LNCaP clone FGC (cell line): ENCODE measurements at places on chromosomes 7 and 10.

DNA sequence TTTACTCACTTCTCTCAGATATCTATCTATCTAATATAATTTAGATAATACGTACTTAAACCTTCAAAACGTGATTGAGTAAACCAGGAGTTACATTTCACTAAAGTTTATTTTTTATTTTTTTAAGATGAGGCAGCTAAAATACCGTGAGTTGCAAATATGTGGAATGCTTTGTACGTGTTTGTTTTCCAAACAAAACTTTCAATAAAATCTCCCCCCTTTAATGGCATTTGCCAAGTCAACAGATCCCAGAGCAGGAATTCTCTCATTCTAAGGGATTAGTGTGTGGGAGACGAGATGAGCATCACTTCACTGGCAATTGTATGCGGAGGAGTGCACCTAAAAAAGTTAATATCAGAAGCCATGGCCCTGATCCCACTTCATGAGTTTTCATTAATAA, 53.7 kb upstream of the MAGI2 start:
- no peak for DNase-seq

GRCh38 chr10:30903397-30904138, 128.1 kb downstream of the ZNF438 start:
- DNase-seq, result no peak

DNA sequence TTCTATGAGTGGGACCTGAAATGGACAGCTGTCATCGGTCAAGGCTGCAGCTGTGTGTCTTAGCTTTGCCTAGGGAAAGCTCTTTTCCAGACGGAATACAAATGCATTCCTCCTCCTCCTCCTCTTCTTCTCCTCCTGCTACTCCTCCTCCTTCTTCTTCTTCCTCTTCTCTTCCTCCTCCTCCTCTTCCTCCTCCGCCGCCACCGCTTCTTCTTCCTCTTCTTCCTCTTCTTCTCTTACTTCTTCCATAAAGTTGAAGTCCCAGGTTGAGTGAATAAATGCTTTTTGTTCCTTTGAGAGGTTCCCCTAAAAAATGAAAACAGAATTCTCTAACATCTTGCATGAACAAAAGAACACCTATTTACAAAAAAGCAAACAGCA, 28.7 kb downstream of the KLF6 start:
- no peak for DNase-seq

GRCh38 chr10:61354401-61354975, 98.7 kb downstream of the TMEM26 start:
- no peak for DNase-seq

DNA sequence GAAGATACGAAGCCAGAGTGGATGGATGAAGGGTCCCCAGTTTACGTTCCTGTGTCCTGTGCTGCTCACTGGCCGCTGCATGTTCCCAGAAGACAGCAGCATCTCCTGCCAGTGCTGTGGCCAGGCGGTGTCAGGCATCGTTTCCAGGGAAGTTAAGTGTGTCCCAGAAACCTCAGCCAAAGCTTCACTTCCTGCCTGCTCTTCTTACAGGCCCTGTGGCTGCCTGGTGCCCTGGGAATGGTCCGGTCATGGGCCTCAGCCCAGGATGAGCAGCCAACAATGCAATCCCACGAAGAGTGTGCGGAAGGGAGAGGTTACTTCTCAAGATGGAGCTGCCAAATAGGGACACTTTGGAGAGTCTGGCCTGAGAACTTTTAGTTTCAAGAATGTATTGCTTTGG, 99.7 kb upstream of the TARP start:
- DNase-seq, result no peak

DNA sequence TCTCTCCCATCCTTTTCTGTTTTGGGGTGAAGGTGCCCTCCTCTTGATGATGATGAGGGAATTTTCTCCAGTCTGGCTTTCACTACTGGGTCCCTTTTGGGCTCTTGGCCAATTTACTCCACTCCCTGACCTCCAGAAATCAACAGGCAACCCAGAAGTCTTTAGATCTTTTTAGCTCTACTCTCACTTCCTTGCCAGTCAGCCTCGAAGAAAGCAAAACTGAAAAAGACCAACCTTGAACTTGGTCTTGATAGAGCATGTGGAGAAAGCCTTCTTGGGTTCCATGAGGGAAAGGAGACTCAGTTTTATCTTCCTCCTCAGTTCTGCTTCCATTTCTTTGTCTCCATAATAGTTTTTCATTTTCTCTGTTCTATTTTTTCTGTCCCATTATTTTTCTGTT, 91.4 kb upstream of the NPVF start:
- DNase-seq, result no peak

- no peak for DNase-seq
Observed at GRCh38 chr7:49692516-49692915, 80.9 kb upstream of the VWC2 start.

GRCh38 chr7:77531038-77531437, 6.1 kb upstream of the PTPN12 start:
- DNase-seq, result no peak

GRCh38 chr10:33927347-33927746, 592.9 kb upstream of the NRP1 start:
- DNase-seq, result no peak

DNA sequence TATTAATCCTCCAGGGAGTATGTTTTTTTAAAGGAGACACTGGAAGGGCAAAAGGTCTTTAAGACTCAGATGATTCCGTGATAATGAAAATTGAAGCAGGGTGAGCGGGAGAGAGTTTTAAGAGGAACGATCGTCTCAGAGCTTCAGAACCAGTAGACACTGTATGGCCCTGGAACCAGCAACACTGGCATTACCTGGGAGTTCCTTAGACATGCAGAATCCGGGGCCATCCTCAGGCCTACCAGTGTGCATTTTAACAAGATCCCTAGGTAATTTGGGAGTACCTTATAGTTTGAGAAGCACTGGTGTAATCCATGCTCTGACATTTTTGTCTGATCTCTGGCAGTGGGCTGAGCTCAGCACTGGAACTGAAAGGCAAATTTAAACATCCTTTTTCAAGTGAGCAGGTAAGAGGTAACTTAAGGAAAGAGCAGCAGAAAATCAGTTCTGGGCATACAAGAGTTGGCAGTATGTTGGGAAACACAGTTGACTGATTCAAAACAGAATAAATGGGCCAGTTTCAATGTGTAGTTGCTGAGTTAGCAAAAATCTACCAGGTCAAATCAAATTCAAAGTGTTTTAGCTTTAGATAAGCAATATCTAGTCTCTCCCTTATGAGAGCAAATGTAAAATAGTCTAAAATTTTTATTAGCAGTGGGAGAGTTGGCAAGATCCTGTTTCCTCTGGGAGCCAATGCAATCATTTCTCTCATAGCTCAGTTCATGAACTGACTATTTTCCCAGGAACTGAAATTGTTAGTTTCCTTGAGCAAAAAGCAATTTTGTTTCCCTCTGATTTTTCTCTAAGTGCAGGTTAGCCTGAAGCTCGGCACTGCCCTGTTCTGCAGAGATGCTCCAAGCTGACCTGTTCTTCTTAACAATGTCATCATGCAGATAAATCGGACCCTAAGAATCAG, 97.2 kb upstream of the ELMO1 start:
- no peak for DNase-seq

DNA sequence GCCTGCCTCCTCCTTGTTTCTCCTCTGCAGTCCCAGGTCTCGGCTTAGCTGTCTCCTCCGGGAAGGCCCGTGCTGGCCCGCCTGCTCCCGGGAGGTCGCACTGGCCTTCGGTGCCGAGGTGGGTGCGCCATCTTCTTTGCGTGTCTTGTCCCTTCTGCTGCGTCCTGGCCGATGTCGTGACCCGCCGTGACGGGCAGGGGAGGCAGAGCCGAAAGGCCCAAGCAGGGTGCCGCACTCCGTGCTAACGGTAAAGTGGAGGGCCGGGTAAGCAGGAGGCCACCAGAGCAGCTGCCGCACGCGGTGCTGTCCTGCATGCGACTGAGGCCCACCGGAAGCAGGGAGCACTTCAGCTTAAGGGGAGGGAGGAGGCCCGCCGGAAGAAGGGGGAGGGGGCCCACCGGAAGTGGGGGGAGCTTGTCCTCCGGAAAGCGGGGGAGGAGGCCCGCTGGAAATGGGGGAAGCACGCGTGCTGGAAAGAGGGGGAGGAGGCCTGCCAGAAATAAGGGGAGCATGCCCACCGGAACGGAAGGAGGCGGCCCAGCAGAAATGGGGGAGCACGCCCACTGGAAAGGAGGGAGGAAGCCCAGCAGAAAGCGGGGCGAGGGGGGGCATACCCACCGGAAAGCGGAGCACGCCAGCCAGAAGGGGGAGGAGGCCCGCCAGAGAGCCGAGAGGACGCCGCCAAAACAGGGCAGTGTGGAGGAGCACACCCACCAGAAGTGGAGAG, 71.4 kb downstream of the PROSER2 start:
- no peak for DNase-seq
